ENCODE measurements at places on chromosomes 7 and 10.

DNA sequence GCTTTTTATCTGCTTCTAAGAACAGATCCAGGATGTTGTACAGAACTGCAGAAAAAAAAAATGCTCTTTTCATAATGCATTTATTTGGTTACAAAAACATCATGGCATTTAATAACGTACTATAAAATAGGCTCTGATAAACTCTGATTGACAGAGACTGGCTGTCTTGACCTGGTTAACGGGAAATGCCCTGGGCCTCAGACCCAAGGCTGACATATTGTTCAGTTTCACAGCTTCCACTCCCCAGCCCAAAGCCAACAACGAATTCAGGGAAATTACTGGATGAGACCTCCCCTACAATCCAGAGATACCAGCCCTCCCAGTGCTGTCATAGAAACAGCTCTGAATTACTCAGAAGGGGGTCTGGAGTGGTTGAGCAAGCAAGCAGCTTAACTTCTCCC lies 260.1 kb downstream of the CREB5 start:
- no peak overlapping the region for H3K27ac ChIP-seq
- no peak overlapping the region for H3K4me3 ChIP-seq
- H3K36me3 ChIP-seq = peaks cover 4% of the 10 kb centered on the region
- H3K4me1 ChIP-seq = peaks cover 33% of the 10 kb centered on the region
- peaks cover 5% of the 10 kb centered on the region for H3K27me3 ChIP-seq
- no peak for DNase-seq

DNA sequence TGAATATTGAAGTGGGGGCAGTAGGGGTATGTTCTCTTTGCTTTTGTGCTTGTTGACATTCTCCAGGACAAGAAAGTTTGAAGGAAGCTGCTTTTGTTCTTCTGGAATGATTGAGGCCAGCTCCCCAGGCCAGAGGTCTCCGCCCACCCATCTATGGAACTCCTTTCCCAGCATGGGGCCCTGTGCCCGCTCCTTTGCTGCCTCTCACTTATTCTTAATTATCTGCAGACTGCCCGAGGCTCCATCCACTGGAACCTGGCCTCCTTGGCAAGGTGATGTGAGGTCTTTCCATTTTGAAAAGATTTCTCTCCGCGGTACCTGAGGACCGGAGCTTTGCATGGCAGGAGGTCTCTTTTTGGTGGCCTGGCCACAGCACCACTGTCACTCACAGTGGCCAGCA lies 39.3 kb upstream of the MKI67 start:
- DNase-seq = no peak
- H3K4me3 ChIP-seq = no peak overlapping the region
- H3K27ac ChIP-seq = no peak overlapping the region
- peaks cover 3% of the 10 kb centered on the region for H3K4me1 ChIP-seq

DNA sequence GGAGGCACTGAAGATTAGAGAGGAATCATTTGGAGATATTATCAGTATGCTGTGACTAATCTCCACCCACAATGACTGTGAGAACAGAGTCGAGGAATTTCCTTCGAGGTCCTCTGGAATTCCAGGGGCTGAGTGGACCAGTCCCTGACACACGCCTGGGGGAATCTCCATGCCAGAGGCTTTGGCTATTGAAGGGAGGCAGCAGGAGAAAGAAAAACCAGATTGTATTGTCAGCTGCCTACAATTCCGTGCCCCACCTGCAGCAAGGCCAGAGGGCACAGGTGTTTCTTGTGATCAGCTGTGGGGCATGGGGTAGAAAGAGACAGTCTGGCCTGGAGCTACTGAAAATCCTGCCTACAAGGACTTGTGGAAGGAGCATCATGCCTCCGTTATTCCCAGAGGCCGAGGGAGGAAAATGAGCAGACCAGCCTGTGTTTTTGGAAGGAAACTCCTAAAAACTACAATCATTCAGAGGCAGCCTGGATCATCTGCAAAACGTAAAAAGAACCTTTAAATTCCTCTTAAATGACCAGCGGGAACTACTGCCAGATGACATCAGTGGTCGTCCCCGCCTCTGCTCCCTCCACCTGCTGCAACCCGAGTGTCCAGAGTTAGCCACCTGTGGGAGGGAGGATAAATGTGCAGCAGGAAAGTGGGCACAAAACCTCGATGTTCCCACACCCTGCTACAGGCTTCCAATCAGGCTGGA lies 25.4 kb upstream of the ANK3 start:
- no peak overlapping the region for H3K4me3 ChIP-seq
- H3K27ac ChIP-seq = no peak overlapping the region
- H3K4me1 ChIP-seq = peaks cover 27% of the 10 kb centered on the region
- H3K36me3 ChIP-seq = no peaks in the 10 kb centered on the region
- no peaks in the 10 kb centered on the region for H3K27me3 ChIP-seq

- H3K4me1 ChIP-seq = peaks cover under 1% of the 10 kb centered on the region
- no peak overlapping the region for H3K27ac ChIP-seq
- no peak for DNase-seq
- H3K4me3 ChIP-seq = no peak overlapping the region
- H3K36me3 ChIP-seq = no peaks in the 10 kb centered on the region
Measured at GRCh38 chr7:79050603-79051002, 402.9 kb downstream of the MAGI2 start.

DNA sequence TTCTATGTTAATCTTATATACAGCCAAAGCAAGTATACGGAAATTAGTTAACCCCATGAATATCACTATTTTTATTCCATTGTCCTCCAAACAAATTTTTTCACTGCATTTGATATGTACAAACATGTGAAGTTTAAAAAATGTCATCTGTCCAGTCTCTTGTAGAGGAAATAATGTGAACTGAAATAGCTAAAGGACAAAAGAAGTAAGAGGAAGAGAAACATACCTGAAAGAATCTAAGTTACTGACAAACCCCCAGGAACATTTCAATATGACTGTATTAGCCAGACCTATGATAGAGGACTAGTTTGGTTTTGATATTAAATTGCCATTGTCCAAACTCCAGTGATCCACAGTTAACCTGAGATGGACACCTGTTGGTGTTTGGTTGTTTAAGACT lies 80.6 kb downstream of the NRCAM start:
- peaks cover 4% of the 10 kb centered on the region for H3K36me3 ChIP-seq
- H3K27ac ChIP-seq = no peak overlapping the region
- no peaks in the 10 kb centered on the region for H3K4me1 ChIP-seq

GRCh38 chr7:37311355-37311754 lies 137.3 kb downstream of the ELMO1 start:
- no peaks in the 10 kb centered on the region for H3K36me3 ChIP-seq
- no peak overlapping the region for H3K4me3 ChIP-seq
- no peak for DNase-seq
- no peak overlapping the region for H3K27ac ChIP-seq
- peaks cover 3% of the 10 kb centered on the region for H3K27me3 ChIP-seq

DNA sequence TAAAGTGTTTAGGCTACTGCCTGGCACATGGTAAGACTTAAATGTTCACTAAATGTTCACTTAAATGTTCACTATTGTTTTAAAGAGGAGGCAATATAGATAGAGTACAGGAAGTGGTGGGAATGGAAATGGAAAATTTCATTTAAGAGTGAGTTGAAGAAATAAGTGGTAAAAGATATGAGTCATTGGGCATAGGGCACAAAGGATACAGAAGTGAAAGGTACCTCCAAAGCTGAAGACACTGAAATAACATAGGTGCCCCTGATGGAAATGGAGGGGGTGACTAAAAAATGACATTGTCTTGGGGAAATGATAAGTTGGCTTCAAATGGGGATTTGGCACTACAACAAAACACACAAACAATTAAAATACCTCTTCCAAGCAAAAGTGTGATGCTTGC lies 5.2 kb upstream of the FRA10AC1 start:
- H3K27ac ChIP-seq = no peak overlapping the region
- H3K36me3 ChIP-seq = no peaks in the 10 kb centered on the region
- no peak overlapping the region for H3K4me3 ChIP-seq
- DNase-seq = no peak

DNA sequence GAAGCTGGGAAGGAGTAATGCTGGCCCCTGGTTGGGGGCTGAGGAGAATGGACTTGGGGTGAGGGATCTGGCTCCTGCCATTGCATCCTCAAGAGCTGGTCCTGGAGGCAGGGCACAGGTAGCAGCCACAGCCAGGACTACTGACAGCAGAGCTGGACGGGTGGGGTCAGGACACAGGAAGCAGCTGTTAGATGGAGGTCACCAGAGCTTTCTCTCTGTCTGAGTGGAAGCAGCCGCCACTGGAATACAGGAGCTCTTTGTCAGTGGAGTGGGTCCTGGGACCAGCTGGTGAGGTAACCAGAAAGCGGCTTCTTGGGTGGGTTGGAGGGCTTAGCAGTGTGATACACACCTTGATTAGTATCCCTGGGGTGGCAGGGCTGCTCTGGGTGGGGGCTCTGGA lies 58.1 kb upstream of the AQP1 start:
- no peak for DNase-seq
- no peak overlapping the region for H3K27ac ChIP-seq
- no peaks in the 10 kb centered on the region for H3K27me3 ChIP-seq
- peaks cover 3% of the 10 kb centered on the region for H3K36me3 ChIP-seq
- H3K4me3 ChIP-seq = no peak overlapping the region

- peaks cover 36% of the 10 kb centered on the region for H3K36me3 ChIP-seq
- no peak for DNase-seq
- no peaks in the 10 kb centered on the region for H3K27me3 ChIP-seq
- H3K4me3 ChIP-seq = no peak overlapping the region
- H3K4me1 ChIP-seq = no peaks in the 10 kb centered on the region
Measured at GRCh38 chr10:68684413-68684812, 36.6 kb upstream of the CCAR1 start.

DNA sequence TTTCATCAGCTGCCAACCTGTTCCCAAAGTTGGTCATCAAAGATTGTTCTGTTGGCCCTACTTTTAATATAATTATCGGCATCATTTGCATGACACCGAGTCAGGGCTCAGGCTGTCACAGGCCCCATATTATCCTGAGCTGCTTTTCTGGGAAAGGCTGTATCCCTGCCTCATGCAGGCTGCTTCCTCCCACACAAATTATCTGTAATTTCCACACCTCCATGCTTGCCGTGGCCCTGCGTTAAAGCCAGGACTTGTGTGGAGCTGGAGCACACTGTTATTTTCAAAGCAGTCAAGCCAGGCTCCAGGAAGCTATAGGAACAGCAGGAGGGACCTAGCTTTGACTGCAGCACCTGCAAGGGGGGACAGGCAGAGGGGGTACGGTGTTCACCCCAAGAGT lies 5.4 kb upstream of the ADCYAP1R1 start:
- peaks cover 66% of the 10 kb centered on the region for H3K27me3 ChIP-seq
- H3K27ac ChIP-seq = no peak overlapping the region
- no peak overlapping the region for H3K4me3 ChIP-seq
- DNase-seq = no peak
- no peaks in the 10 kb centered on the region for H3K36me3 ChIP-seq

GRCh38 chr10:80553436-80553835 lies 15.7 kb downstream of the SH2D4B start:
- no peak overlapping the region for H3K4me3 ChIP-seq
- H3K27me3 ChIP-seq = peaks cover 7% of the 10 kb centered on the region
- H3K27ac ChIP-seq = no peak overlapping the region
- H3K36me3 ChIP-seq = no peaks in the 10 kb centered on the region
- H3K4me1 ChIP-seq = peaks cover 7% of the 10 kb centered on the region
- DNase-seq = peak; percentile 22

DNA sequence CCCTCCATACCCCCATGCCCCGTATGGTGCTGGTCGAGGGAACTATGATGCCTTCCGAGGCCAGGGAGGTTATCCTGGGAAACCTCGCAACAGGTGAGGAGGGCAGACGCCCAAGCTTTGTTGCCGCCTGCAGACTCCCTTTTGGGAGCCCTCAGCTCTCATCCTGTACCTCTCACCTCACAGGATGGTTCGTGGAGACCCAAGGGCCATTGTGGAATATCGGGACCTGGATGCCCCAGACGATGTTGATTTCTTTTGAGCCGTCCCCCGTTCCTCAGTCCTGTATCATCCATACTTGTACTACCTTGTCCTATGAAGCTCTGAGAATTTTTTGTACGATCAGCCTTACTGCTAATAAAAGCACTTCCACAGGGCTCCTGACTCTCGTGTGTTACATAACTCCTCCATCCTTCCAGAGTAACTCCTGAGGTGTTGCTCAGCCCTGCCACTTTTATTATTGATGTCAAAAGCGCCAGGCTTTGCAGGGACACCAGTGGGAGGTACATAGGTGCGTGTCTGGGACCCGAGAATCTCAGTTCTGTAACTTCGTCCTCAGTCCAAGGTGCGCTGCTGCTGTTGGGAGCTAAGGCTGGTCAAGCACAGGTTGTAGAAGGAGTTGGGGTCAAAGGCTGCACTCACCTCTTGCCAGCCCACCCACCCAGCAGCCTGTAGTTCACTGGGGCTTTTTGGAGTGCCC lies 1.1 kb downstream of the UFSP1 start:
- no peaks in the 10 kb centered on the region for H3K27me3 ChIP-seq
- peak overlapping the region; percentile 63 for H3K27ac ChIP-seq
- H3K36me3 ChIP-seq = peaks cover 38% of the 10 kb centered on the region

- H3K4me3 ChIP-seq = no peak overlapping the region
- H3K36me3 ChIP-seq = no peaks in the 10 kb centered on the region
- H3K27ac ChIP-seq = peak overlapping the region; percentile 32
- H3K27me3 ChIP-seq = no peaks in the 10 kb centered on the region
Measured at GRCh38 chr7:92648067-92648466, 57.9 kb upstream of the FAM133B start.

DNA sequence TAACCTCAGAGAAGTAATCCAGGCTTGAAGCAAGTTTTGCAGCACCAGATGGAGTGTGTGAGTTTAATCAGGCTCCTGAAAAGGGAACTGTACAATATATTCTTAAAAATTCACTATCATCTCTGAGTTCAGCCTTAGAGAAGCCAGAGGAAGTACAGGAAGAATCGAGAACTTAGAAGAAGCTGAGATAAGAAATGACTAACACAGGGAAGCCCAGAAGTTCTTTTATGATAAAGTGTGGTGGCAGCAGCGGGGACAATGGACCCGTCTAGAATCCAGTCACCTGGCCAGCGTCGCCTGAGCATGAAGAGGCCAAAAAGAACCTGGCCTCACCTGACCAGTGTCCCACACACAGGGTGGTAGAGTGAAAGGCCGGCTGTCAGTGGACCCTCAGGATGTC lies 161.0 kb downstream of the USP6NL start:
- DNase-seq = peak; percentile 37
- H3K27me3 ChIP-seq = peaks cover 15% of the 10 kb centered on the region
- peaks cover 5% of the 10 kb centered on the region for H3K36me3 ChIP-seq
- H3K4me1 ChIP-seq = no peaks in the 10 kb centered on the region
- no peak overlapping the region for H3K27ac ChIP-seq
- no peak overlapping the region for H3K4me3 ChIP-seq

GRCh38 chr10:7519351-7519750 lies 108.5 kb upstream of the SFMBT2 start:
- peaks cover 35% of the 10 kb centered on the region for H3K27me3 ChIP-seq
- DNase-seq = no peak
- no peak overlapping the region for H3K4me3 ChIP-seq
- peaks cover 9% of the 10 kb centered on the region for H3K4me1 ChIP-seq
- no peaks in the 10 kb centered on the region for H3K36me3 ChIP-seq

- DNase-seq = no peak
- H3K4me1 ChIP-seq = peaks cover 1% of the 10 kb centered on the region
- H3K4me3 ChIP-seq = no peak overlapping the region
Measured at GRCh38 chr10:35558276-35558675, 46.9 kb upstream of the GJD4 start.

DNA sequence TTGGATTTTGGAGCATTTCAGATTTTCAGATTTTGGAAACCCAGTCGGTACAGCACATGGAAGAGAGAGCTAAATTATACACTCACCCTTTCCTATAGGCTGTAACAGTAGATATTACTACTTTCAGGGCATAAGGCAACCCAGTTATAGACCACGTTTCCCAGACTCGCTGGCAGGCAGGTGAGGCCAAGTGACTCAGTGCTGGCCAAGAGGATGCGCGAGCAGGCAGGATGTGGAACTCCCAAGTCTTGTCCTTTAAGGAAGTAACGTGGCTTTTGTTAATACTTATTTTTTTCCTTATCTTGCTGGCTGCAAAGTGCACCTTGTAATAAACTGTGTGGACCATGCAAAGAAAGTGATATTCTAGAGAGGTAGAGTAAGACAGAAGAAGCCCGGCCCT lies 1160.1 kb downstream of the GATA3 start:
- DNase-seq = no peak
- no peak overlapping the region for H3K4me3 ChIP-seq
- H3K27me3 ChIP-seq = peaks cover 12% of the 10 kb centered on the region
- no peak overlapping the region for H3K27ac ChIP-seq
- no peaks in the 10 kb centered on the region for H3K36me3 ChIP-seq
